Neural progenitor cell (in vitro differentiated cells): ENCODE measurements at places on chromosomes 5 and 9.

GRCh38 chr5:44233691-44234090 lies 155.5 kb downstream of the FGF10 start:
- no peak for DNase-seq

DNA sequence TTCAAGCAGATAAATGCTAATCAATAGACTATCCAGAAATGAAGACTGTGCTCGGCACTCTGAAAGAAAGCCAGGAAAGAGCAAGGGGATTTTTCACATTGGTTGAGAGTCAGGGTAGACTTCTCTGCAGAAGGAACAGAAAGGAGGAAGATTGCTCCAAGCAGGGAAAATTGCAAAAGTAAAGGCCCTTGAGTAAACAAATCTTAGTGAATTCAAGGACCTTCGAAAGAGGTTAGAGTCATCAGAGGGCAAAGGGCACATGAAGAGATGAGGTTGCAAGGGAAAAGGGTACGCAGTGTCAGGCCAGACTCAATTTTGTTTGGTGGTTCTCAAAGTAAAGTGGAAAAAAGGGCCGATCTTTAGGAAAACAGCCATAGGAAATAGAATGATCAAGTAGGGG lies 157.6 kb upstream of the RAI14 start:
- DNase-seq, result no peak

DNA sequence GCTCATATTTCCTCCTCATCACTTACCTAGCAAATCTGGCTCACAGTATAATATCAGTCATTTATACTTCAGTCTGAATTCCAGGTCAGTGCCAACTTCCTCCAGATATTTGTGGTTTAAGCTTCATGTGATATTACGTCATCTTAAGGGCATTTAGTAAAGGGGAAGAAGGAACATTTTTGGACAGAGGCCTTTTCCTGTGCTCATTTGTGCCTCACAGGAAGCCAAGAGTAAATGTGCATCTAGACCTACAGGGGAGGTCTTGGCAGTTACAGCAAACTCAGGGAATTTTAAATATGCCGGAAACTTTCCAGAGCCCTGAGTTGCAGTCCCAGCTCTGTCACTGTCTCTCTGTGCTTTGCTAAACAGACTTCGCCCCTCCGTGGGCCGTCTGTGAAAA lies 12.3 kb upstream of the KCNIP1 start:
- no peak for DNase-seq

DNA sequence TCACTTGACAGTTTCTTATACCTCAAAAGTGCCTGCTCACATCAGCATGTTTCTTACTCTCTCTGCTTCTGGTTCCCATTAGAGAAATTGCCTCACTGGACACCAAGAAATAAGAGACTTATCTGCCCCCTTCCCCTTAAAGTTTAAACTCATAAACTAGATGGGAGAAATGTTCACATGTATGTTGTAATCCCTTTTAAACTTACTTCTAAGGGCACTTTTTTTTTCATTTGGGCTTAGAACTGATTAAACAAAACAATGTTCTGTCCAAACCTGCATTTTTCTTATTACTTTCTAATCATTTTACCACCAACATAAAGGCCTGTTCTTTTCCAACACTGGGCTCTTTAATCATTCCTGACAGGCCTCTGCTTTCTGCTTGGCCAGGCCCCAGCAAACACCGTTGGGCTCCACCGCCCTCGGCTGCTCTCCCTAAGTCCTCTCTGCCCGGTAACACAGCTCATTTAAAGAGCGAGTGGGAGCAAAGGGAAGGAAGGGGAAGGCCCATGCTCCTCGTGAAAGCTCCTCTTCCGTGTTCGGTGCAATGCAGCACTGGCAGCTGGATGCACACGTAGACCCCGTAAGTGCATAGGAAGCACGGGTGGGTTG lies 53.4 kb downstream of the ROR2 start:
- DNase-seq, result peak; percentile 58

- DNase-seq, result no peak
Measured at GRCh38 chr5:56825222-56825824, 10.0 kb downstream of the MAP3K1 start.

DNA sequence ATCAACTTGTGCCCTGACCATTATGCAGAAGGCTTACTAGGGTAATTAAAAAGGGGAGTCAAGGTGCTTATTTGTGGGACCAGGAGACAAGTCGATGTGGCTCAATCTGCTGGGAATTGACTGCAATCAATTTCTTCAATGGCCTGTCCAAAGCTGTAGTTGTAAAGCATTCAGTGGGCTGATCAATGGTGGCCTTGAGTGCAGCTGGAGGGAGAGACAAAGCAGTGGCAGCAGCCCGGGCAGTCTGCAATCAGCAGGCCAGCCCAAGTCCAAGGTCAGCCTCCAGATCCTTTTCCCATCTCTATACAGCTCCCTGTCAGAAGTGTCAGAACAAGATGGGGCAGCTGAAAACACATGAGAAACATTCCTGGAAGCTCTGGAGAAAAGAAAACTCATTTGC lies 51.0 kb upstream of the BRINP1 start:
- no peak for DNase-seq

DNA sequence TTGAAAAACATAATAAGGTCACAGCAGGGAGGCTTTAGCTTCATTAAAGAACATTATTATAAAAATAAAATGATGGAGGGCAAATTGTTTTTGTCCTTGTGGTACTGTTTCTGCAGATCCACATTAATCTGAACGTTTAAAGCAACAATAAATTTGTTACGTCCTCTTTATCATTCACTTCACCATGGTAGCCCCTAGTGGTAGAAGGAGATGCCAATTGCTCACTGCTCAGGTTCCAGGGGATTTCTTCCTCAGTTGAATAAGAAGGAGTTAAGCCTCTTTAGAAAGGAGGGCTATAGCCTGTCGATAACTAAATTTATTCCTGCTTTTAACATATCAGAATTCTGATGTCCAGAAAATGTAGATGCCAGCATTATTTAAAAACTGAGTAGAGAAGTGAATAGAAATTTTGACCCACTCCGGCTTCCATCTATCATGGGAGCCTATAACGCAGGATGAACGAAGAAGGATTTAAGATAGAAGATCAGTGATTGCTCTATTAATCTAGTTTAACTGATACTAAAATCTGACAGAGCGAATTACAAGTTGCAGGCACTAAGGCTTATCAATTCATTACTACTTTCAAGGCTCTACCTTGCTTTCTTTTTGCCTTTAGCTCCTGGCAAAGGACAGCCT lies 692.3 kb downstream of the PTPRD start:
- DNase-seq, result peak; percentile 53

- no peak for DNase-seq
Measured at GRCh38 chr5:37889612-37890317, 49.9 kb upstream of the GDNF start.

GRCh38 chr9:135864447-135865049 lies 42.8 kb downstream of the CAMSAP1 start:
- peak; percentile 68 for DNase-seq

- no peak for DNase-seq
Measured at GRCh38 chr9:92468206-92468605, 14.1 kb downstream of the ASPN start.

DNA sequence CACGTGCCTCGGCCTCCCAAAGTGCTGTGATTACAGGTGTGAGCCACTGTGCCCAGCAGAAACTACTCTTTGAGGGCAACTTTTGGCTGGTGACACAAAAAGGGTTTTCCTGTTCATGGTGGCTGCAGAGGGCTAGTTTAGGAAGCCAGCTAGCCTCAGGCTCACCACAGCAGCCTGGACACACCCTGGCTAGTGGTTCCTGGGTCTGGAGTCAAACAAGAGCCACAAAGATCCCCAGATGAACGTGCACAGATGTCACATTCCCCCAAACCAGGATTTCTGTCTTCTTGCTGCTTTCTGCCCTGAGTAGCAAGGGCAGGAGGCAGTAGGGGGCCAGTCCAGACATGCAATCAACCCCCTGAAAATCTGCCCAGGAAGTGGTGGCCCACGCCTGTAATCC lies 6.8 kb downstream of the HBEGF start:
- DNase-seq, result no peak
